ENCODE measurements at places on chromosomes 16 and 17.

GRCh38 chr17:82957961-82958561 lies 118.2 kb upstream of the ZNF750 start:
- no peak for DNase-seq

- no peak for DNase-seq
Measured at GRCh38 chr17:79842656-79843473, 3.6 kb upstream of the CBX4 start.

- no peak for DNase-seq
Measured at GRCh38 chr17:8038954-8039610, at the start of gene ALOX15B. Gene ALOX15B, plus strand, starts transcription at chr17:8039059. Its CDS starts 97 bp downstream, at chr17:8039156.

GRCh38 chr17:61352781-61353491 lies 46.7 kb upstream of the TBX2 start:
- DNase-seq = no peak

GRCh38 chr16:27378871-27379481 lies 23.0 kb upstream of the IL21R start:
- no peak for DNase-seq

- DNase-seq = no peak
Measured at GRCh38 chr16:15599303-15600070, 43.5 kb downstream of the MARF1 start.

DNA sequence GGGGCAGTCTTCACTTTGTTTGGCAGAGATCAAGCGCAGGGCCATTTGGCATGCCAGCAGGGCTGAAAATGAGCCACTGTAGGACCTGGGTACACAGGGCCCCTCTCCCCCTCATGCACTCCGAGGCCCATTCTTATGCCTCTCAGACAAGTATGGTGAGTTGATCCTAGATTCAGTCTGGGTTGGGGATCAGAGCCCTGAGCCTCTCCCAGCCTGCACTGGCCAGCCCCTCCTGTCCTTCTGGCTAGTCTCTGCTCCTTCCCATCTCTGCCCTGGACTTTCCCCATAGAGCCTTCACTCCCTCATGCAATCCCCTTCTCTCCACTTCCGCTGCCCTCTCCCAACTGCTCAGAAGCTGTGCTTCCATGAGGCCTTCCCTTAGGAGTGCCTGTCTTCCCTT lies 31.0 kb downstream of the SMARCE1 start:
- DNase-seq = no peak

Measured in stimulated activated CD8-positive, alpha-beta memory T cell treated with anti-CD3 and anti-CD28 coated beads, Interleukin-12 subunit alpha, Interleukin-12 subunit beta, amount 100 ng/mL, for 4 hours (primary cell).